Liver (tissue), 10 donors: ENCODE measurements at places on chromosomes 16 and 17. TPM values are rescaled to one million over a fixed set of nuclear protein-coding genes. Genes with fewer than 3 reads are reported as not detected.

The TBC1D3C gene
- not detected for polyA plus RNA-seq

GRCh38 chr16:84786605-84787262, 33.1 kb upstream of the CRISPLD2 start:
- DNase-seq, result no peak

DNA sequence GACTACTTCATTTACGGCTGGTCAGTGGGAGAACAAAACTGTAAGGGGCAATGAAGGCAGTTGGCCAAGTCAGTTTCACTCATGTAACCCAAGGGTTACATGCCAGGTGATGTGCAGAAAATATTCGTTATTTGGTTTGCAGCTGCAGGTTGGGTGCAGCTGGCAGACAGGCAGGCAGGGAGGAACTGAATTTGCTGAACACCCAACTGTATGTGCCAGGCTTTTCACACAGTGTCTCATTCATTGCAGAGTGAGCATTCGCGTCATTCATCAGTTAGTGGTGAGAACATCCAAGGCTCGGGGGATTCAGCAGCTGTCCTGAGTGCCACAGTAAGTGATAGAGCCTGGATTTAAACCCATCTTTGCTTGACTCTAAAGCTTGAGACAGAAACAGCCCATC, 59.7 kb downstream of the ABCC6 start:
- DNase-seq, result no peak

DNA sequence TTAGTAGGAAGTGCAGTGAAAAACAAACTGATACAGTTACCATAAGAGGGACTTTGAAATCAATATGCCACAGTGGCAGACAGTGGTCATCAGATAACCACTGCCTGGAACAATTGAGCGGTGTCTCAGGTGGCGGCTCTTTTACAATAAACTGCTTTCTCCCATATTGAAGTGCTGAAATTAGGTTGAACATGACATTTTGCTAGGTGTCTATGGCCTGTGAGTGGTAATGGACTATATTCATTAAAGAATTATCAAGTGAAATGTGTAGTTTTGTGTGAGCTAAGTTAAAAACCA, 214.7 kb downstream of the RPTOR start:
- DNase-seq, result no peak

GRCh38 chr16:56119133-56119532, 72.2 kb upstream of the GNAO1 start:
- DNase-seq, result no peak

DNA sequence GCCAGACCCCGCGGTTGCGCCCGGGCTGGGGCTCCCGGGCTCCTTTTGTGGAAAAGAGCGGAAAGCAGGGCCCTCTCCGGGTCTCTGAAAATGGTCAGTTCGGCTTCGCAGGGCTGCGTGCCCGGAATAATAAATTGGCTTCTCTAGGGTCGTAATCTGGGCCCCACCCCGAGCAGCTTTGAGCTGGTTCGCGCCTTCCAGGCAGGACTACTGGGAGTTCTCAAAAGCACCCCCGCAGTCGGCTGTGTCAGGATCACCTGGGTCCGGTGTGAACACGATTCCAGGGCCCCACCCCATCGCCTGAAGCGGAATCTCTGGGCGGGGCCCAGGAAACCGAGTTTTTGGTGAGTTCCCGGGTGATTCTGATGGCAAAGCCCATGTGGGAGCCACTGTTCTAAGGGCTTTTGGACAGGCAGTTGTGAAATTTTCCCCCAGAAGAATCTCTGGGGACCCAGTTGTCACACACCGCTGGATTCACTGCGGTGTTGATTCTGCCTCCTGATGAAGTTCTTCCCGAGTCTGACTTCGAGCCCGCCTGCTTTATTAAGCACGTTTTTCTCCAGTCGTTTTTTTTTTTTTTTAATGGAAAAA, 77.0 kb downstream of the MRC2 start:
- no peak for DNase-seq

- DNase-seq, result no peak
Measured at GRCh38 chr17:40348562-40349476, 15.7 kb downstream of the GJD3 start.

The ZNF423 gene
- 0.37 TPM for polyA plus RNA-seq

DNA sequence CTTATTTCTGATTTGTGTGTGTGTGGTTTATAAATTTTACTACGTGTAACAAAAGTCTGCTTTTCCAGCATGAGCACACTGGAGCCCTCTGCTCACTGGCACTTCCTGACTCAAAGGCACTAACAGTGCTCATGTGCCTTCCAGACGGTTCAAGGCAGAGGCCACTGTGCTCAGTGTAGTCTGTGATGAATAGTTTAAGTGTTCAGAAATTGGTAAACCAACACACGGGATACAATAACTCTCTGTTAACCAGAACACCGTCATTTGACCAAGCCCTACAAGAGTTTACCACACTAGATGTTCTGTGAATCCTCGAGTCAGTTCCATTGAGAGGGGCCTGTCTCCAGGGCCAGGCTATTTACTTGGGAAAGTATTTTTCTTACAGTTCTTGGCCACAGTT, 191.9 kb downstream of the MRTFB start:
- DNase-seq, result no peak

DNA sequence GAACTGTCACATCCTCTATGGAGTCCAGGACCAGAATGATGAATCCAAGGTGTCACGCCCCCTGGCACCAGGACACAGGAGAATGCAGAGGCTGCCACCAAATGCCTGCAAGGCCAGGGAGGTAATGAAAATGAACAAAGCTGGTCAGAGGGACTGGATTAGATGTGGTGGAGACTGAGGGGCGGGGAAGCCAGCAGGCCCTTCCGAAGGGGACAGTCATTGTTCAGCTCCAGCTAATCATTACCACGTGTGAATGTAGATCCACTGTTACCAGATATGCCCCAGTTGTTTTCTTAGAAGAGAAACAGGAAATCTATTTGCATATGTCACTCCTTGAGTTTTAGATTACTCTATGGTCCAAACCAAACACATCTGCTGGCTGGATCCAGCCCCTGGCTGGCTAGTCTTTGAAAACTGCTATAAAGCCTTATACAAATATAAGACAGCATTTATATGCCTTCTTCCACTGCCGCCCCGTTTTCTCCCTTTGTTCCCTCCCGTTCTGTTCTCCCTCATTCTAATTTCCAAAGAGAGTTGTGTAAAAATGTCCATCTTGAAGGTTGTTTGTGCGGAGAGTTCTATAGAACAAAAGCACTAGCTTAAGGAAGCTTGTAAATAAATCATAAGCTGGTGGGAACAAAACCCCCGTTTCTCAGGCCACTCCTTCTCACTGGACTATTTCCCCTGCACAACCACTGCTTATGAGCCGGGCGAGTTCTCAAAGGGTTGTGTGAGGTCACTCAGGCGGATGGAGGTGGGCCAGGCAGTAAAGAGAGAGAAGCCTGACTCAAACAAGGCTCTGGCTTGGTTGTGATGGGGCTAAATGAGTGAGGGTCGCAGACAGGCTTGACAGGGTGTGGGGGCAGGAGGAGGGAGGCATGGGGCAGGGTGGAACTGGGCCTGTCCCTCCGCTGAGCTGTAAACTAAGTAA, 14.2 kb downstream of the CRYM start:
- no peak for DNase-seq

The CCL22 gene
- polyA plus RNA-seq, result 0.02 TPM

- DNase-seq, result no peak
Measured at GRCh38 chr16:68228652-68229051, 7.3 kb downstream of the ESRP2 start.

DNA sequence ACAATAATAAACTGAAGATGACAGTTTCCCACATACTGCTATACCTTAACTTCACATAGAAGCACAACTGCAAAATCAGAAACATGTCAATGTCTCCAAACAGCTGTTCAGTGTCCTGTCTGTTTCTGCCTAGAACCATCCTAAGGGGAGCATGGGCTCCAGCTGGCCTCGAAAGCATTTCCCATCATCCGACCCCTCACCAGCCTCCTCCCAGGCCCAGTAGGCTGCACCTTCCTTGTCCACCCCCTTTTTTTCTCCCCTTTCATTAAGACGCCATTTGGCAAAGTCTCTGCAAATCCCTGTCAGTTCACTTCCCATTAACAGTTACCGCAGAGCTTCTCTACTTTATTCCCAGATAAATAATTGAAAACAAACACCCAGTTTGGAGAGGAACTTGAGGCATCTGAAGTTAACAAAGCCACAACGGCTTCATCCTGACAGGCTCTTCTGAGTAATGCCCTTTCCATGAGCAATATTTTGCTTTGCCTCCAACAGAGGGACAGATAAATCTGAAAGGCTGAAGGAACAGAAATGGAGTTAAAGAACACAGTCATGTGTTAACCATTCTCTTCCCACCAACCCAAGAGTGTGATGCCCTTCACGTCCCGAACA, 65.3 kb downstream of the SLC39A11 start:
- no peak for DNase-seq

GRCh38 chr16:75116081-75116910, at the start of gene LDHD:
Gene LDHD (minus strand): TSS chr16:75116780. CDS start chr16:75116720, 60 bp downstream.
- DNase-seq, result peak; percentile 78
